ENCODE measurements at places on chromosomes 3 and 15.

GRCh38 chr3:190279690-190280089 is 42.6 kb downstream of the CLDN1 start:
- no peak for DNase-seq

GRCh38 chr3:152684279-152684678 is 150.7 kb upstream of the P2RY1 start:
- no peak for DNase-seq

DNA sequence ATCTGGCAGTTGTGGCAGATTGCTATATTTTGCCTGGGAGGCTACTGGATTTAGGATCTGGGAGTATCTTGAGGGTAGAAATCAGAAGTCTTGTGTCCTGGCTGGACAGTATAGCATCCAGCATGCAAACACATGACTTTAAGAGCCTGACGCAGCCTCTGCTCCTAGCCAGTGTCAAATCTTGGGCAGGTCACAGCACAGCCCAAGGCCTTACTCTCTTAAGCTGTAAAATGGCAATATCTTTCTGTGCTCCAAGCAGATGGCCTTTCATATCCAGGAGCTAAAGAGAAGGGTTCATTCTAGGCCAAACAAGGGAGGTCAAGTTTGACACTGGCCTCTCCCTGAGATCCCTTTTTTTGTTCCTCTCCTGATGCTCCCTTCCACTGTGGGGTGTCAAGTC is 19.8 kb upstream of the RAD18 start:
- DNase-seq = no peak

DNA sequence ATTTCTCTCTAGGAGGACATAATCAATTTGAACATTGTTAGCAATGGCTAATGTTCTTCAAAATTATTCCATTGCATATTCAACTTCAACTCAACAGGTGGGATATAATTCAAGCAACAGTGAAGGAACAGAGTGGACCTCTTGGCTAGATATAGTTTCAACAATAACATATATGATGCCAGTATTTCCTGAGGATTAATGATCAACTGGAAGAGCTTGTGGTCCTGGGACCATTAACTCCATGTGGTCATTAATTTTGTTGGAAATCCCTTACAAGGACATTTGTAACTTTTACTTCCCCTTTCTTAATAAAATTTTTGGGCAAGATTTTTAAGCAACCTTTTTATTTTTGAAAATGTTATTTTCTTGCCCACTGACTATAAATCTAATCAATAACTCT is 54.3 kb upstream of the ROBO2 start:
- no peak for DNase-seq

GRCh38 chr3:172315401-172316091 is 132.7 kb downstream of the GHSR start:
- DNase-seq = no peak

DNA sequence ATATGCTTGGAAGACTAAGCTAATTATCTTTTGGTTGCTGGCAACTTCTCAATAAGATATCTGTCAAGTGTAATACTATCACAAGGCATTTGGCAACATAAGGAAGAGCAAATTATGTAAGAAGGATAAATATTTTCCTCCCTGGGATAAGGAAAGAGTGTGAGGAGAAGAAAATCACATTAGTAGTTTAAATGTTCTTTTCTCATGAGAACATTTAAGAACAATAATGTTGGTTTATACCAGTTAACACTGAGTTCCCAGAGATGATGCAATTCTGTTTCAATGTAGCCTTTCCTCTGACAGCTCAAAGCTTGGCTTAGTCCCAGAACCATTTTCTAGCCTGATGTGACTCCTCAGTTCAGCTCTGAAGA is 66.1 kb upstream of the NPHP3 start:
- DNase-seq = no peak

DNA sequence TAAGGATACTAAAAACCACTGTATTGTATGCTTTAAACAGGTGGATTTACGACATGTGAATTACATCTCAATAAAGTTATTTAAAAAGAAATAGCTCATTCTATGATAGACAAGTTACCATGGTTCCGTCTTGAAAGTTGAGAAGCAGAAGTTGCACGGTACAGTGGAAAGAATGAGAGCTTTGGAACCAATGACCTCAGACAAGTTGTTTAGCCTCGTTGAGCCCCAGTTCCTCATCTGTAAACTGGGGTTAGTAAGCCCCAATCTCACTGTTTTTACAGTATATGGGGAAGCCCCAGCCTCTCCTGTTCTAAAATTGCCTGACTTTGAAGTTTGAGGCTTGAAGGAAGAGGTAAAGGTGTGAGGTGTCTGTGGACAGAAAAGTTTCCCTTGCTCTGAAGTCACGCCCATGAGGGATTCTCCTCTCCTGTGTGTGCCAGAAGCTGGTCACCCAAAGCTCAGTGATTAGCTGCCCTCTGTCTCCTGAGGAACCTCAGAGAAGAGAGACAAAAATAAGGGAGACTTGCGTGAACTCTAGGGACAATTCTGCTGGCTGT is 10.0 kb downstream of the CRYGS start:
- no peak for DNase-seq

- no peak for DNase-seq
These were observed 456.6 kb upstream of the RBMS3 start for GRCh38 chr3:28824316-28824715.

GRCh38 chr3:163490119-163490518 is 1588.2 kb downstream of the SI start:
- DNase-seq = peak; percentile 8

GRCh38 chr3:126259411-126260391 is 79.3 kb upstream of the ALDH1L1 start:
- DNase-seq = no peak

- no peak for DNase-seq
These were observed 29.4 kb upstream of the MCCC1 start for GRCh38 chr3:183128709-183129108.

GRCh38 chr15:70303981-70304380 is 206.3 kb upstream of the TLE3 start:
- DNase-seq = no peak

DNA sequence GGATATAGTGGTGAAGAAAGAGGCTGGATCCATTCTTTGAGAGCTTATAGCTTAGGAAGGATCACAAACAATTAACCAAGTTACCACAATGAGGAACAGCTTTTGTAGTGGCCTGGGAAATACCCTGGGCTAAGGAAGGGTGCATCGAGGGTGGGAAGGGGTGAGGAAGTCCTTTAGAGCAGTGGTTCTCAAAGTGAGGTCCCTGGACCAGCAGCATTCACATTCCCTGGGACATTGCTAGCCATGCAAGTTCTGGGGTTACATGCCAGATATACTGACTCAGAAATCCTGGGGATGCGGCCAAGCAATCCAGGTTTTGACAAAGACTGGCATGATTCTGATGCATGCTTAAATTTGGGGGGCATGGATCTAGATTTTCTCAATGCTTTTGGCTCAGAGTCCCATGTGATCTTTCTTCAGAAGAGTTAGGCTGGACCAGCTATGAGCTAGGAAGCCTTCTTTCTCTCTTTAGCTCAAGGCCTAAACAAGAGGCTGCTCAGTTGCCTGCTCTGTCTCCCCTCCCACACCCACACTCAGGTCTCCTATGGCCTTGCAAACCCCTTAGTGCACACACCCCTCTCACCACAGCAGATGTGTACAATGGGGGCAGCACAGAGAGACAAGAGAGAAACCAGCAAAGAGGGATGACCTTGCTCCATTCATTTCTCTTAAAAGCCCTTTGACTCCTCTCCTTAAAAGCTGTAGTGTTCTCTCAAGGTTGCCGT is 1.8 kb upstream of the CCR1 start:
- DNase-seq = no peak

DNA sequence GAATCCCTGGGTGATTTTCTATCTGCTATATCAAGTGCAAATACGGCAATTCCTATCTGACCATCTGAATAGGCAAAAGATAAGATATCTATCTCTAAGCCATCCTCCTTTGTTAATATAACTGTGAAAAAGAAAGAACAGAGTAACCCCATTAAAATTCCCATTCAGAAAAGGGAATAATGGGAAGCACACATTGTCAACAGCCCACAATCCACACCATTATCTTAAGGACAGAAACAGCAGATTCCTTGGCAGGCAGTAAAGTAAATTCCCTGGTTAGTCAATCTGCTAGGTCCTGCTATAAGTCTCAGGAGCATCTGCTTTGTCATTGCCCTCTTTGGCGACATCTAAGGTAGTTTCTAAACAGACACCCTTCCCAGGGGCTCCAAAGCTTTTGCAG is 21.9 kb upstream of the NRG4 start:
- DNase-seq = no peak

DNA sequence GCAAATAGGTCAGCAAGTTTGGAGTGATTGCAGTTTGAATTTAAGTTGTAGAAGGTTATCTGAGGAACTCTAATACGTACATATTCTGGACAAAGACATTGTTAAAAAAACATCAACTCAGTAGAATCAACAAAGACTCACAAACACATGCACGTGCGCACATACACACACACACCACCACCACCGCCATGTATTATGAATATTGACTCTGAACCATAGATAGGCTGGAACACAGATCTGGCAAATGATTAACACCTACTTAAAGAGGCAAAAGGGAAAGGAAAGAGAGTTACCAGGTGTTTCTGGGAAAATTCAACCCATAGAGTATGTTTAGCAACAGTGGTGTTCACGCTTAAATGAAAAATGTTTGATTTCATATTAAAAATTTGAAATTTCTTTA is 334.2 kb upstream of the ALCAM start:
- no peak for DNase-seq

DNA sequence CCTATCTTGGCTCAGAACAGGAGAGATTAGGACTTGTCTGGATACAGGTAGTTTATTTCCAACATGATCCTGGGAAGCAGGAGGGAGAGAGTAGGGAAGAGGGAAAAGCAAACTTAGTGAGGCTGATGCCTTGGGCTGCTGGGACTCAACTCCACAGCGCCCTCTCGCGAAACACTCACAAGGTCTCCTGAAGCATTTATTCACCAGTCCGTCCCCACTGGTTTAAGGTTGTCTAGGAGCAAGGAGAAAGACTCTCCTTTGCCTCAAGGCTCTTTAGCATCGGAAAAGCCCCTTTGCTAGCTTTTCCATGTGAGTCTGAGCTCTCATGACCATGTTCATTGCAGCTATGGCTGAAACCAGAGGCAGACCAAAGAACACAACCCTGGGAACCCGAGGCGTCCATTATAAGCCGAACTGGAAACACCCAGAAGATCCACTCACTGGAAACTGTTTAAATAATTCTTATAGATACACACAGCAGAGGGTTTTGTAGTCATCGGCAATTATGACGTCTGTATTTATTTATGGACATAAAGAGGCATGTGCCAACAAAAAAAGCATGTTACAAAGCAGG is 244.5 kb downstream of the CD47 start:
- DNase-seq = peak; percentile 24

DNA sequence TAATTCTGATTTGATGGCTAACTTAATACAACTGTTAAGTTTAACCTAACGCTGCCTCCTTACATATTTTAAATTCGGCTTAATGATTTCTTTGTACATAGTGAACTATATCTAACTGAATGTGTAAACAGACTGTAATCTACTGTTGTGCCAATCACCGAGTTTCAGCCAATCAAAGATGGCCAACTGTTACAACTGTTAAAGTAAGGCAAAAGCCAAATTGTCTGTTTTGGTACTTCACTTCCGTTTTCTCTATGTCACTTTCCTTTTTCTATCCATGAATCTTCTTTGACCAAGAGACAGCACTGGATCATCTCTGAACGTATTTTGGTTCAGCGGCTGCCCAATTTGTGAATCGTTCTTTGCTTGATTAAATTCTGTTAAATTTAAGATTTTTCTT is 137.0 kb downstream of the LMLN start:
- no peak for DNase-seq

DNA sequence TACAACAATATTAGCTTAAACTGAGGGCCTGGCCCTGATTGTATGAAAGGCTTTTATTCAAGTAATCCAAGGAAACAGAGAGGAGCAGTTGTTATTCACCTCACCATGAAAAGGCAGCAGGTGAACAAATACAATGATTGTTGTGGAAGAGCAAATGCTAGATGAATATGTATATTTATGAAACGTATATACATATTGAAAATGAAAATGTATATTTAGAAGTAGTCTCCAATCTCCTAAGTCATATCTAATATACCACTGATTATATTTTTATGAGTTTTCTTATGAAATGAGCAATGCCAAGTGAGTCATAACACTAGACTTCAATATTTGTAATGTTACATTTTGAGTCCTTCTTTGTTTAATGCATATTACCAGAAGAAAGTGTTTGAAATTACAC is 116.2 kb upstream of the KCNMB2 start:
- DNase-seq = no peak

GRCh38 chr3:194051366-194052149 is 84.4 kb upstream of the HES1 start:
- DNase-seq = no peak

DNA sequence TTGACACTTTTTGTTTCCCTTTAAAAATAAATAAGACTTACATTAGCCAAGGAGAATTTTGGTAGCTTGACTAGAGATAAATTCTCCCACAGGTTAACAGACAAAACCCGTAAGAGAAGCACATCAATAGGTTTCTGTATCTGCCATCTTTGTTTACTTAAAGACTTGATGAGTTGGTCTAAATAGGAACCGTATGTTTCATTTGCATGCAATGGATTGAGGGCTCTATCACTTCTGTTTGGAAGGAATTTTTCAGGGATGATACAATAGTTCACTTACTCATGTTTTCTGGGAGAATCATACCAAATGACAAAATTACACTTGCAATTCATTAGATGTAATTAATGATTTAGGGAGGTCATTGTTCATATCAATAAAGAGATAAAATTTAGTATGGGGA is 631.5 kb upstream of the NR2F2 start:
- no peak for DNase-seq
